ENCODE measurements at places on chromosomes 7 and 10.
A peak's percentile ranks its signal among the peaks of the same experiment; 100 is the strongest.

DNA sequence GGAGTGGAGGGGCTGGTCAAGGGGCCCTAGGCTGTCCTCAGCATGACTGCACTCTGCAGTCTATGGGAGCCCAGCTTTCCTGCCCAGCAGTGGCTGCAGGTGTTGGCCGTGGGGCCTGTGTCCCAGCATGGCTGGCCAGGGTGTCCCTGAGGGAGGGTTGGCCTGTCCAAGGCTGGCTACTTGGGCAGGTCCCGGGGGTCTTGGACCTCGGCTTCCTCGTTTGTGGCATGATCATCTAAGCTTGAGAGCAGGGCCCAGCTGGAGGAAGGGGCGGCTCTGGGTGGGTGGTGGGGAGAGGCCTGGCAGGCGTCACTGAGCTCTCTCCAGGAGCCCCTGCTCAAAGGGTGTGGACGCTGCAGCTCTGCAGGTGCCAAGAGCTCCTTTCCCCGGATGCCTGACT lies 43.7 kb upstream of the CFAP46 start:
- no peak for DNase-seq

GRCh38 chr10:95745501-95745900 lies 10.5 kb upstream of the ENTPD1 start:
- DNase-seq = no peak

GRCh38 chr10:43913676-43914235 lies 265.1 kb upstream of the ZNF32 start:
- no peak for DNase-seq

- DNase-seq = no peak
These were observed 25.4 kb downstream of the TRDMT1 start for GRCh38 chr10:17176091-17176490.

GRCh38 chr10:49173853-49174252 lies 14.3 kb downstream of the TMEM273 start:
- DNase-seq = no peak

DNA sequence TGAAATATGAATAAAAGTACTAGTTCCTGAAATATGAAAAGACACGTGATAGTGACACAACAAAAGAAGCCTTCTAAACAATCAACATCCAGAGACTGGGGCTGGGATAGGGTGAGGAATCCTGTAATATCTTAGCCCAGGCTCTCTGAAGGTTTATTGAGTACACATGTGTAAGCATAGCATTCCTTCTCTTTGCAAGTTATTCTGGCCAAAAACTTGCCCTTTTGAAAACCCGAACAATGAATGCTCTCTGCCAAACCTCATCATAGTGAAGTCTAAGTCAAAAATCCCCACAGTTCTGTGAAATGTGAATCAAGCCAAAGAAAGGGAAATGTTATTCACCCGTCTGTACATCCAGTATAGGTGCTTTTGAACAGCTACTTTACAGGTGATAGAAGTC lies 11.6 kb downstream of the SEMA3D start:
- no peak for DNase-seq

GRCh38 chr7:44212581-44213184 lies 11.9 kb downstream of the YKT6 start:
- DNase-seq = no peak

DNA sequence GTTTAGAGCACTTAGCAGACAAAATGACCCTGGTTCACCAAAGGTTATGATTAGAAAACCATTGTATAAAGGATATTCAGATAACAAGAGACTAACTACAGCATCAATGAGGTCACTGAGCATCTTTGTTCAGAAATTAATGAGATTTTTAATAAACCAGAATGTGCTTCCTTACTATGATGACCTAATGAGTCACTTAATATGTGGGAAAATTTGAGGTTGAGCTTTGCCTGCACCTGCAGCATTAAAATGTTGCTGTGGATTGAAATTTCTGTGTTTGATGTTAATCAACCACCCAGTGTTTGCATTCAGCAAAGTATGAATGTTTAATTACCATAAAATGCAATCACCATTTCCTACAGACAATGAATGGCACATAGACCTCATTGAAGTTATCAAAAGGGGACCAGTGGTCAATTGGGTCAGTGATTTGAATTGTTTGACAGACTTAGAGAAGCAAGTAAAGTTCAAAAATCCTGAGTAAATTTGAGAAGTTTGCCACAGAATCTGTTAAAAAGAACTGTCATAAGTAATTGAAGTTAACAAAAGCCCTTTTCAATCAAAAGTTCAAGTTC lies 45.8 kb downstream of the EXOC6 start:
- DNase-seq = no peak

DNA sequence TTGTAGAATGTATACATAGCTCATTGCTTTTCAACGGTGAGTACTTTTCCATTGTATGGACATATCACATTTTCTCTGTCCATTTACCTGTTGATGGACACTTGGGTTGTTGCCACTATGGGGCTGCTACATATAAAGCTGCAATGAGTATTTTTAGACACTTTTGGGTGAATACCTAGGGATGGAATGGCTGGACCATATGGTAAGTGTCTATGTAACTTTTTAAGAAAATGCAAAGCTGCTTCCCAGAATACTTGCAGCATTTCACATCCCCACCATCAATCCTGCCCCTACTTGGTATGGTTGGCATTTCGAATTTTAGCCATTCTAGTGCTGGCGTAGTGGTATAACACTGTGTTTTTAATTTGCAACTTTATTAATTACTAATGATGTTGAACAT lies 274.6 kb downstream of the TNS3 start:
- no peak for DNase-seq

- peak; percentile 77 for DNase-seq
These were observed 47.3 kb downstream of the LRRN3 start for GRCh38 chr7:111138193-111138569.

GRCh38 chr7:45031829-45032228 lies 31.8 kb downstream of the CCM2 start:
- DNase-seq = no peak

GRCh38 chr7:154888690-154889089 lies 114.2 kb downstream of the PAXIP1 start:
- DNase-seq = no peak

- no peak for DNase-seq
These were observed 156.3 kb upstream of the TMEM106B start for GRCh38 chr7:12054830-12055229.

GRCh38 chr7:93958216-93958615 lies 36.7 kb downstream of the GNG11 start:
- no peak for DNase-seq

DNA sequence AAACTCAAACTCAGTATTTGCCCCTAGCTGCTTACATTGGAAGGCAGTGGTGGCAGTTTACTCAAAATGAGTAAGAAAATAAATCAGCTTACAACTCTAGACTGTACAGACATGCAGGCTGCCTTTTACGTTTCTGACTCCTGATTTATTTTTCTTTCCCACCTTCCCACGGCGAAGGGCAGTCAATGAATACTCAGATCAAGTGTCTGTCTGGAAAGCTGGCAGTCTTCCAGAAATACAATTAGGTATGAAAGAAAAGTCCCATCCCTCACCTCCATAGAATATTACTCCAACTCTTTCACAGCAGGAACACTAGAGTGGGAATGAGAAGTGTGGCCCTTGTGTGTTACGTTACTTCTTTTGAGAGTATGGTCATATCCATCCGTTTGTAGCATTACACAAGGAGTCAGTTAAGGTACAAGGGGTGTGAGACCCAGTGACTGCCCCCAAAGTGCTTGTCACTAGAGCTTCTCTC lies 1.3 kb upstream of the PAPSS2 start:
- DNase-seq = no peak

DNA sequence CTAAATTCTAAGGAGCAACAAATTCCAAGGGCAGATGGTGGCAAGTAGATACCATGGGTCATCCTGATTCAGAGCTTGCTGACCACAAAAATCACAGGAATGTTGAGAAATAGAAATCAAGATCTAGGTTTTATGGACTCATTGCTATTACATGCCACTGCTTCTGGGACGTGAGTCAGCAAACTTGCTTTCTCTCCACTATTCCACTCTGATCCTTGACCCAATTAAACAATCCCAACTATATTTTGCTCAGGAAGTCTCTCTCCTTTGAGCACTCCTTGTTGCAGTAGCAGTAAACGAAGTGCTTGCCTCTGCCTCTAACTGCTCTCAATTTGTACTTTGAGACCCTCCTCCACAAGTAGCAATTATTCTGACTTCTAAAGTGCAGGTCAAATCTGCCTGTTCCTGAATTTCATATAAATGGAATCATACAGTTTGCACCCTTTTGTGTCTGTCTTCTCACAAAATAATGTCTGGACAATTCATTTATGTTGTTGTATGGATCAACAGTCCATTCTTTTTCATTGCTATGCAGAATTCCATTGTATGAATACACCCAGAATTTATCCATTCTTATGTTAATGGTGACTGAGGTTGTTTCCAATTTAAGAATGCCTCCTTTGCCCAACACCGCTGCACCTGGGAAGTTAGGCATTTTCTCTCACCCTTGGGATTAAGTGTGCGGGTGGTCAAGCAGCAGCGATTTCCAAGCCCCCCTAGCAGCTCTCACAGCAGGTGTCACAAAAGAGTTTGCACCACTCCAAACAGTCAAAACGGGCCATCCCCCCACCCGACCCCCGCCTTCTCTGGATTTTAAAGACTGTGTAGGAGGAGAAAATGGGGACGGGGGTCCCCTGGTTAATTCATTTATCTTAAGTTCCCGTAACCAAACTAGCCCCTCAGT lies 35.9 kb downstream of the ACSM6 start:
- no peak for DNase-seq

GRCh38 chr7:85716353-85716752 lies 529.5 kb upstream of the SEMA3D start:
- DNase-seq = no peak

GRCh38 chr10:101812606-101813005 lies 5.6 kb downstream of the OGA start:
- no peak for DNase-seq

- DNase-seq = no peak
These were observed 38.6 kb upstream of the ACSL5 start for GRCh38 chr10:112335111-112335867.

GRCh38 chr10:13703101-13703818 lies 116.5 kb downstream of the PRPF18 start:
- no peak for DNase-seq

DNA sequence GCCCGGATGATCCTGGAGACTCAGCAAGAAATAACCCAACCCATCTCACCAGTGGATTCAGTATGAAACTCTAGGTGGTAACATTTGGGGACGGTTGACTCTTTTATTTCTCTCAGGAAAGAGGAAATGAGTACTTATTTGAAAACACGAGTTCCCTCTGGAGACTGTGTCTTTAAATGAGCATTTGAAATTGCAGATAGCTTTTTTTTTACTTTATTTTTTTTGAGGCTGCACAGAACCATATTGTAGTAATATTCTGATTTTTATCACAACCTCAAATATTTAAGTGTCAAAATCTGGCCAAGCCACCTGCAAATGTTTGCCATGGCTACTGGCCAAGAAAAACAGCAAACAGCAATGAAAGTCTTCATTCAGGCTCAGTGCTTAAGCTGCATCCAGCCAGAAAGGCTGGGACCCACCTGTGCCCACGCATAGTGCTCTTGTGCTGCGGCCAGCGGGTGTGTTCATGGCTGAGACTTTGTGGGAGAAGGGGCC lies 160.8 kb downstream of the CREB5 start:
- no peak for DNase-seq

DNA sequence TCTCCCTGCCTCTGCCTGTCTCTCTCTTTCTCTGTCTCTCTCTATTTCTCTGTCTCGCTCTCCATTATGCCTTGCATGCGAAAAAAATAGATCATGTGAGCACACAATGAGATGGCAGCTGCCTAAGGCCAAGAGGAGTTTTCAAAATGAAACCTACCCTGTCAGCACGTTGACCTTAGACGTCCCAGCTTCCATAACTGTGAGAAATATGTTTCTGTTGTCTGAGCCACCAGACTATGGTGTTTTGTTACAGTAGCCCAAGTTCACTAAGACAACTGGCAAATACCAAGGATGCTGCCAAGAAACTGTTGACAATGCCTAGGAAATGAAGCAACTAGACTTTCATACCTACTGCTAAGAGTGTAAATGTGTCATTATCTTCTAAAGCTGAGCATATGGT lies 70.6 kb upstream of the PLXDC2 start:
- DNase-seq = no peak

GRCh38 chr10:20110125-20111100 lies 294.2 kb downstream of the PLXDC2 start:
- no peak for DNase-seq

DNA sequence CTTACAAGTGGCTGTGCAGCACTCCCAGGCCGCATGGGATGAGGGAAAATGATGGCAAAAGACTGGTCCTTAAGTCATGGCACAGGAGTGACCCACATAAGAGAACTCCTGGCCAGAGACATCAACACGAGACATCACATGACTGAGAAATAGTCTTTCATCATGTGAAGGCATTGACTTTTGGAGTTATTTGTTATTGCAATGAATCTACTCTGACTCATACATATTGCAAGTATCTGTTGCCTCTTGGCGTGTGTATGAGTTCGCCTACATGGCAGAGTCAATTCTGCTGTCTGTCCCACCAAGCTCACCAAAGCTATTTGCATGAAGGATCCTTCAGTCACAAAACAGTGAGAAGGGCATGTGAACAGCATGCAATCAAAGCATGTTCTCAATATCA lies 59.7 kb upstream of the HABP2 start:
- no peak for DNase-seq

- no peak for DNase-seq
These were observed 222.3 kb downstream of the PHTF2 start for GRCh38 chr7:78020874-78021249.

- DNase-seq = no peak
These were observed 147.0 kb downstream of the OAT start for GRCh38 chr10:124271676-124272075.

DNA sequence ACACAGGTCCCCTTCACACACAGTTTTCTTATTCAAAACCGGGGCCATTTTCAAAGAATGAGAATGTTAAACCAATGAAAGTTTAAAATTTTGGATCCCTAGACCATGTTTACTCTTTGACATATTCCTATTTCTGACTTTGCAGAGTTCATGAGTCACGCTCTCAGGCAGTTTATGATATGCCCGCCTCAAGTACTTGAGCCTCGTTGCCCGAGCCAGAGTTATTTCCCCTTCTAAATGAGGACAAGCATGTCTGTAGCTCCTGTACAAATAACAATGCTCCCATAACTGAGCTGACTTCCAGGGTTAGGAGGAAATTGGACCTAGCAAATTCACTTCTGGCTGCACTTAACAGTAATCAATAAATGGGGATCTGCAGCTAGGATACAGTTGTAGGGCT lies 87.9 kb upstream of the PDE1C start:
- no peak for DNase-seq

GRCh38 chr10:124739986-124740368 lies 4.2 kb downstream of the FAM53B start:
- DNase-seq = no peak

DNA sequence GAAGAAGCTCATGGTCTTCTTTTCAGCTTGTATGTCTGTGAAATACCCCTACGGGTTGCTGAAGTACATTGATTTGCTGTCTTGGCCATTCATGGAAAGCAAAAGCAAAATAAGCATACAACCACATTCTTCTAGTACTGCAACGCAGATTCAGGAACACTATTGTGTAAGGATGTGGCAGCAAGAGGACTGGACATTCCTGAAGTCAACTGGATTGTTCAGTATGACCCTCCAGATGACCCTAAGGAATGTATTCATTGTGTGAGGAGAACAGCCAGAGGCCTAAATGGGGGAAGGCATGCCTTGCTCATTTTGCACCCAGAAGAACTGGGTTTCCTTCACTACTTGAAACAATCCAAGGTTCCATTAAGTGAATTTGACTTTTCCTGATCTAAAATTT lies 133.4 kb upstream of the ANKRD1 start:
- no peak for DNase-seq

- DNase-seq = no peak
These were observed 195.5 kb downstream of the CREB5 start for GRCh38 chr7:28607855-28608193.

GRCh38 chr10:119112056-119112455 lies 8.1 kb downstream of the DENND10 start:
- no peak for DNase-seq

Measured in stimulated activated CD4-positive, alpha-beta T cell treated with anti-CD3 and anti-CD28 coated beads, Interleukin-1b, Interleukin-23, amount 100 ng/mL, for 48 hours (primary cell).